ENCODE measurements at places on chromosomes 4 and X. TPM values are rescaled to one million over a fixed set of nuclear protein-coding genes. Genes with fewer than 3 reads are reported as not detected.

Gene NAT8L
- total RNA-seq, result 2.0 TPM

Gene NLRP2B
- total RNA-seq, result not detected

- no peak for DNase-seq
Measured at GRCh38 chrX:88424541-88424940, 322.5 kb upstream of the CPXCR1 start.

Gene DKK2
- total RNA-seq, result not detected

Gene GABRE
- total RNA-seq, result 32.4 TPM

DNA sequence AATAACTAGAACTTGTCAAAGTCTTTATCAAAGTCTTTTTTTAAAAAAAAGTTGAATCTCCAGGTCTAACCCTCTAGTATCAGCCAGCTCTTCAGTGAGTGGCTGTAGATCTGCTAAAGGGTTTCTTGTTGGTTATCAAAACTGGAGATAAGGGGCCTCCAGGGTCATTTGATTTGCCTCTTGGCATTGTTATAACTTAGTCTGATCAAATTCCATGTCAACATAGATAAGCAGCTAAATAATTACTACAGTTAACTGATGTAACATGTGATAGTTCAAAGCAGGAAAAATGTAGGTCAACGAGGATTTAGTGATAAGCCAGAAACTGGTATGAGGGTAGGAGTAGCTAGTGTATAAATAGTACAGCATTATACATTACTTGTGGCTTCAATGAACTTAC, 465.1 kb downstream of the PDHA2 start:
- DNase-seq, result no peak

Gene SPARCL1
- total RNA-seq, result not detected

Gene DMP1
- total RNA-seq, result not detected

Measured in MG63 (cell line).